ENCODE measurements at places on chromosomes 11 and 22. TPM values are rescaled to one million over a fixed set of nuclear protein-coding genes. Genes with fewer than 3 reads are reported as not detected.

FRMD8 gene
- total RNA-seq = 43.2 TPM

DNA sequence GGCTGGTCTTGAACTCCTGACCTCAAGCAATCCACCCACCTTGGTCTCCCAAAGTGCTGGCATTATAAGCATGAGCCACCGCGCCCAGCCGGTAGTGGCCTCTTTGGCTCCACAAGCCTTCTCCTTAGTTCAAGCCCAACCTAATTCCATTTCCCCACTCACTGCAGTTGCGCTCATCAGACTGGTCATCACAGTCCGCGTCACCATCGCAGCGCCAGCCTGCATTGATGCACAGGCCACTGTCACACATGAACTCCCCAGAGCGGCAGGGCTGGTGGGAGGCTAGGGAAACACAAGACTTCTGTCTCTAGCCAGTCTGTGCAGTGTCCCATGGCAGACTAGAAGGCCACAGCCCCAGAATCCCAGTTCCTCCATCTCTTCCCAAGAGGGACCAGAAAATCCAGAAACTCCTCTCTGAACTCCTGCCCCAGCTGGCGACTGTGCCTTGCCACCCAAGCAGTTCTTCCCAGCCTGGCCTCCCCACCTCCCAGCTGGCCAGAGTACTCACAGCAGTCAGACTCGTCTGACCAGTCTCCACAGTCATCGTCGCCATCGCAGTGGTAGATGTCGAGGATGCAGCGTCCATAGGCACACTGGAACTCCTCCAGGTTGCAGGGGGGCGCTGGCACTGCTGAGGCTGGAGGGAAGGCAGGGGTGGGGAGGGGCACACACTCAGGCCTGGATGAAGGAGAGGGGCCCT lies 19.8 kb downstream of the LRP4 start:
- DNase-seq = no peak
- peaks cover 6% of the 10 kb centered on the region for H3K36me3 ChIP-seq
- no peaks in the 10 kb centered on the region for H3K27me3 ChIP-seq
- H3K27ac ChIP-seq = no peak overlapping the region

DNA sequence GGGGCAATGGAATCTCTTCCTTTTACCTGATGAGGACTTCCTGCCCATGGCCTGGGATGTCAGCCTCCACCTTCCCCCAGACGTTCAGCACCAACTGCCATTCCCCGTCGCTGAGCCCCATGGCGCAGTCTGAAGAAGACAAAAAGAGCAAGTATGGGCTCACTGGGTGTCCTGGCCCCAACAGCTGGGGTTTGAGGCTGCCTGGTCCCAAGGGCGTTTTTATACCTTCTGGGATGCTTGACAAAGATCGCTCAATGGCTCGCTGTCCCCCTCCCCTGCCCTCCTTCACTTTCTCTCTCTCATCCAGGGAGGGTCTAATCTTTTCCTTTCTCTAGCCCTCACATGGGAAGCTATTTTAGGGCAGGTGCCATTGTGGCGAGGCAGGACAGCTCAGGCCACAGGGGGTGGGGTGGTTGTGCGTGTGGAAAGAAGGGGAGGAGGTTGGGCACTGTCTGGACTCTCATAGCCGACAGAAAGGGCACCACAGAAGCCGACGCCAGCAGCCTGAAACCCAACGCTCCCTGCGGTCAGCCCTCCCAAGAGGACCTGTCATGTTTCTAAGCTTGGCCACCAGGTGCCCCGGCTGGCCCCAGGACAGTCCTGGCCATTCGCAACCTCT lies at the start of gene MB:
MB (minus strand) TSS at position 193 of the 619 bp plus-strand sequence; CDS start at position 121, 72 bp downstream.
- no peaks in the 10 kb centered on the region for H3K27me3 ChIP-seq
- H3K4me1 ChIP-seq = peaks cover 12% of the 10 kb centered on the region
- no peak within 1 kb of the TSS for H3K27ac ChIP-seq
- no peak for DNase-seq
- no peaks in the 10 kb centered on the region for H3K36me3 ChIP-seq
- H3K4me3 ChIP-seq = no peak within 1 kb of the TSS

DNA sequence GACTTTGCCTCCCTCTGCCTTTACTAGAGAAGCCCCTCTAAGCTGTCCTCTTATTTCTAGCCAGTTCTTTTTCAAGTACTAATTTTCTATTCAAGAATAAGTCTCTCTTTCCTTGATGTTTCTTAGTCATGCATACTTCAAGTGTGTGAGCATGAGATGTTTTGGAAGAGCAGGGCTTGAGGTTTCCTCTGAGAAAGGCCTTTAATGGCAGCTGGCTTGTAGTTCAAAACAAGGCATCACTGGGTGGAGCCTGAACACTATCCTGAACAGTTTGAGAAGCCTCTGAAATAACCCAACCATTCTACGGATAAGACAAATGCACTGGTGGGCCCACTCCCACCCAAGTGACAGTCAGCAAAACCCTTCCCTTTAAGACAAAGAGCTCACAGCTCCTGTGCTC lies 37.6 kb downstream of the CLDN25 start:
- no peak overlapping the region for H3K4me3 ChIP-seq
- no peaks in the 10 kb centered on the region for H3K27me3 ChIP-seq
- no peak overlapping the region for H3K27ac ChIP-seq
- no peaks in the 10 kb centered on the region for H3K36me3 ChIP-seq

- H3K4me3 ChIP-seq = no peak overlapping the region
- peaks cover 7% of the 10 kb centered on the region for H3K27me3 ChIP-seq
- H3K4me1 ChIP-seq = no peaks in the 10 kb centered on the region
- H3K27ac ChIP-seq = no peak overlapping the region
These were observed 5.6 kb downstream of the TUB start for GRCh38 chr11:8086571-8086970.

HBB gene
- total RNA-seq = not detected

DNA sequence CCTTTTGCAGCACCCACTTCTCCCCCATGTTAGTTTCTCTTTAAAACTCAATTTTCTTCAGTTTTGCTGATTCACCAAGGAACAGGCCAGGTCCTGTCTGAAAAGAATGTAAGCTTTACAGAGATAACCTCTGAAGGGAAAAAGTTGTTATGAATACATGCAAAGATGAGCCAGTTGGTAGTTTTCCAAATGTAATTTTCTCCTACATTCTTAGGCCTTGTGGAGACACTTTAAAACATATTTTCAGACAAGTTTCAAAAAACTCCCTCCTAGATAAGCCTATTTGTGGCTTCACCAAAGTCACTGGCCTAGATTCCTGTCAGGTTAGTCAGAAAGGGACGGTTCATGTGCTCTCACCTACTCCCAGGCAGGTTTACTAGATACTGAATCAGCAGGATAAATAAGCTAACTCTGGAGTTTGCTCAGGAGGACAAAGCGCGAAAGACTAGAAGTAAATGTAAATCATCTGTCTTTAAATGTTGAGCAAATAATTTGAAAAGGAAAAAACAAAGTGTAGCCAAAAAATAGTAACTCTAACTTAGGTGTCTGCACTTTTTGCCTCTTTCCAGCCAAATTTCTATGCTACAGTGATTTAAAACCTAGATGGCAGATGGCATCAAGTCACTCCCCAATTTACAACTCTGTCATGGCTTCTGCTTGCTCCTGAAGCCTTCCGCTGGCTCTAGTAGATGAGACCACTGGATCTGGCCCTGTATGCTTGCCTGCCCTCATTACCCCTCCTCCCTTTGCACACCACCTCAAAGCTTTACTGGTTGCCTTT lies 4.9 kb upstream of the ATP6V1E1 start:
- no peaks in the 10 kb centered on the region for H3K27me3 ChIP-seq
- no peak for DNase-seq
- no peak overlapping the region for H3K4me3 ChIP-seq
- no peaks in the 10 kb centered on the region for H3K36me3 ChIP-seq

HTR3B gene
- not detected for total RNA-seq

CASP1 gene
- 8.5 TPM for total RNA-seq

GRCh38 chr11:130721736-130722135 lies 194.5 kb downstream of the SNX19 start:
- no peak overlapping the region for H3K4me3 ChIP-seq
- no peaks in the 10 kb centered on the region for H3K4me1 ChIP-seq
- no peaks in the 10 kb centered on the region for H3K36me3 ChIP-seq
- peaks cover 6% of the 10 kb centered on the region for H3K27me3 ChIP-seq

- H3K36me3 ChIP-seq = no peaks in the 10 kb centered on the region
- no peak overlapping the region for H3K27ac ChIP-seq
- no peaks in the 10 kb centered on the region for H3K27me3 ChIP-seq
- no peaks in the 10 kb centered on the region for H3K4me1 ChIP-seq
- peak; percentile 77 for DNase-seq
These were observed 11.5 kb upstream of the RAB39A start for GRCh38 chr11:107916671-107917241.

DNA sequence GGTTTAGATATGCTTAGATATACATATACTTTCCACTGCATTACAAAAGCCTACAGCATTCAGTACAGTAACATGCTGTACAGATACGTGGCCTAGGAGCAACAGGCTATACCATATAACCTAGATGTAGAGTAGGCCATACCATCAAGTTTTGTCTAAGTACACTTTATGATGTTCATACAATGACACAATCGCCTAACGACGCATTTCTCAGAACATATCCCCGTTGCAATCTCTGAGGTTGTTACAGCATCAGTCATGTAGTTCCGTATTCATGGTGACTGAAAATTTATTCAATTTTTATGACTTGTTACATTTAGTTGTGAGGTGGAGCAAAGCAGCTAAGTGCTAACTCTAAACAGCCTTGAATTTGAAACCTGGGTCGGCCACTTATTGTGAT lies 6.7 kb downstream of the ZBTB44 start:
- H3K4me3 ChIP-seq = no peak overlapping the region
- H3K36me3 ChIP-seq = peaks cover 7% of the 10 kb centered on the region
- no peaks in the 10 kb centered on the region for H3K27me3 ChIP-seq
- peaks cover 14% of the 10 kb centered on the region for H3K4me1 ChIP-seq
- no peak overlapping the region for H3K27ac ChIP-seq

DNA sequence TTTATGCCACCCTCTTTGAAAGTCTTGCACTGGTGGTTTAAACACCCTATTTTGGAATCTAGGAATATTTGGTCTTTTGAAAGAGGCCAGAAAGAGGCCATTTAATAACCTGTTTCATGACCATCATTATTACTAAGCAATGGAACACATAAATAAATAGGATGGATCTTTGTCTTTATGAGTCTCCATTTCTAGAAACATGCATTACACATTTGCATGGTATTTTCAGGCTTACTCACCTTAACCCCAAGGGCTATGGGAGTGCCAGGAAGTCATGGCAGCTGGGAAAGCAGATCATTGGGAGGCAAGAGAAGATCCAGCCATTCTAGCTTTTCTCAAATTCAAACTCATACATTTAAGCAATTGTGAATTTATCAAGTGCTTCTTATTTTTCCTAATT lies 185.8 kb upstream of the POU2AF2 start:
- no peaks in the 10 kb centered on the region for H3K27me3 ChIP-seq
- H3K36me3 ChIP-seq = no peaks in the 10 kb centered on the region
- H3K4me3 ChIP-seq = no peak overlapping the region
- H3K27ac ChIP-seq = no peak overlapping the region
- H3K4me1 ChIP-seq = no peaks in the 10 kb centered on the region
- DNase-seq = no peak

GRCh38 chr11:64583296-64584262 lies 7.4 kb upstream of the SLC22A12 start:
- no peak overlapping the region for H3K27ac ChIP-seq
- no peaks in the 10 kb centered on the region for H3K36me3 ChIP-seq
- DNase-seq = no peak
- no peak overlapping the region for H3K4me3 ChIP-seq
- no peaks in the 10 kb centered on the region for H3K27me3 ChIP-seq

GAL3ST1 gene
- 0.83 TPM for total RNA-seq

TTC36 gene
- 1.1 TPM for total RNA-seq

HEPN1 gene
- not detected for total RNA-seq

GRCh38 chr22:41094041-41094593 lies 1.7 kb downstream of the EP300 start:
- H3K27ac ChIP-seq = peak overlapping the region; percentile 99
- DNase-seq = peak; percentile 55
- H3K27me3 ChIP-seq = no peaks in the 10 kb centered on the region
- H3K4me3 ChIP-seq = peak overlapping the region; percentile 67
- H3K36me3 ChIP-seq = no peaks in the 10 kb centered on the region

DNA sequence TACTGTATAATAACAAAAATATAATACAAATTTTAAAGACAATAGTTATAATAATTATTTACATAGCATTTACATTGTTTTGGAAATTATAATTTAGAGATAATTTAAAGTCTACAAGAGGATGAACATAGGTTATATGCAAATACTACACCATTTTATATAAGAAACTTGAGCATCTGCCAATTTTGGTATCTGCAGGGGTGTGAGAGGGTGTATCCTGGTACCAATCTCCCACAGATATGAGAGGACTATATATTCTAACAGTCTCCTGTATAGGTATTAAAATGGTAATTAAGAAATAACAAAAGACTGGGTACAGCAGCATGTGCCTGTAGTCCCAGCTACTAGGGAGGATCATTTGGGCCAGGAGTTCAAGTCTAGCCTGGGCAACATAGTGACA lies 134.4 kb downstream of the APOL5 start:
- no peak overlapping the region for H3K27ac ChIP-seq
- no peak for DNase-seq
- no peaks in the 10 kb centered on the region for H3K36me3 ChIP-seq
- no peak overlapping the region for H3K4me3 ChIP-seq

DNAJB7 gene
- not detected for total RNA-seq

SERPING1 gene
- 7.0 TPM for total RNA-seq

SLCO2B1 gene
- 1.0 TPM for total RNA-seq

POU2AF1 gene
- total RNA-seq = not detected

DNA sequence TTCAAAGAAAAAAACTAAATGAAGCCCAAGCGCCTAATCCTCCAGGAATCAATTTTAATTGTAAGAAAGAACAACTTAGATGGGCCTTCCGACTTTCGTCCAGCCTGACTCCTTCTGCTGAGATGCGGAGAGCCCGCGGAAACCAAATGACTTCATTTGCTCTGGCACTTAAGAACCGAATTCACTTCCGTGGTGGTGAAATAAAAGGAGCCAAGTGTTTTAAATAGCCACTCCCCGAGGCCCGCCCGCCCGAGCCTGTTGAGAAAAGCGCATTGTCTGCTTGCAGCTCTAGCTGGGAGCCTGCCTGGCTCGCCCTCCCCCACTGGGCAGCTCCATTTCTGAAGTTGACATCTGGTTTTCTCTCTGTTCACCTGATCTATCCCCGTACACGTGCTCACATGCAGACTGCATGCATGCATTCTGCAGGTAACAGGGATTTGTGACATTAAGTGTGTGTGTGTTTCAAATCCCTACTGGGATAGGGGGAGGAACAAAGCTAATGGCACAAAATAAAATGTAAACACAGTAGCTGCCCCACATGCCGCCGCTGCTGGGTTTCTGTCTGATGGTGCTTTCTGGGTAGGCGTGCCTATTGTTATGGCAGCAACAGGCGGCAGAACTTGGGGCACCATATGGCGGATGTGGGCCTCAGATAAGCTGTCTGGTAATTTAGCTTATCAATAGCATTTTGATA lies 6.2 kb downstream of the TEAD1 start:
- no peaks in the 10 kb centered on the region for H3K36me3 ChIP-seq
- peak overlapping the region; percentile 31 for H3K4me3 ChIP-seq
- peaks cover 58% of the 10 kb centered on the region for H3K4me1 ChIP-seq
- no peaks in the 10 kb centered on the region for H3K27me3 ChIP-seq
- peak overlapping the region; percentile 68 for H3K27ac ChIP-seq

- no peak for DNase-seq
- H3K4me3 ChIP-seq = no peak overlapping the region
- H3K36me3 ChIP-seq = no peaks in the 10 kb centered on the region
- no peak overlapping the region for H3K27ac ChIP-seq
- no peaks in the 10 kb centered on the region for H3K27me3 ChIP-seq
These were observed 66.2 kb downstream of the DHCR7 start for GRCh38 chr11:71381781-71382505.

LRRC4C gene
- total RNA-seq = 52.3 TPM

CENPM gene
- total RNA-seq = 62.1 TPM

All from A673 (cell line).